ENCODE measurements at places on chromosomes 7 and 10. TPM values are rescaled to one million over a fixed set of nuclear protein-coding genes. Genes with fewer than 3 reads are reported as not detected.

PON1 gene
- not detected for total RNA-seq

- no peak overlapping the region for H3K4me3 ChIP-seq
- H3K4me1 ChIP-seq = peaks cover 32% of the 10 kb centered on the region
- no peak for DNase-seq
- no peaks in the 10 kb centered on the region for H3K27me3 ChIP-seq
Observed at GRCh38 chr7:85522070-85522469, 335.2 kb upstream of the SEMA3D start.

DNA sequence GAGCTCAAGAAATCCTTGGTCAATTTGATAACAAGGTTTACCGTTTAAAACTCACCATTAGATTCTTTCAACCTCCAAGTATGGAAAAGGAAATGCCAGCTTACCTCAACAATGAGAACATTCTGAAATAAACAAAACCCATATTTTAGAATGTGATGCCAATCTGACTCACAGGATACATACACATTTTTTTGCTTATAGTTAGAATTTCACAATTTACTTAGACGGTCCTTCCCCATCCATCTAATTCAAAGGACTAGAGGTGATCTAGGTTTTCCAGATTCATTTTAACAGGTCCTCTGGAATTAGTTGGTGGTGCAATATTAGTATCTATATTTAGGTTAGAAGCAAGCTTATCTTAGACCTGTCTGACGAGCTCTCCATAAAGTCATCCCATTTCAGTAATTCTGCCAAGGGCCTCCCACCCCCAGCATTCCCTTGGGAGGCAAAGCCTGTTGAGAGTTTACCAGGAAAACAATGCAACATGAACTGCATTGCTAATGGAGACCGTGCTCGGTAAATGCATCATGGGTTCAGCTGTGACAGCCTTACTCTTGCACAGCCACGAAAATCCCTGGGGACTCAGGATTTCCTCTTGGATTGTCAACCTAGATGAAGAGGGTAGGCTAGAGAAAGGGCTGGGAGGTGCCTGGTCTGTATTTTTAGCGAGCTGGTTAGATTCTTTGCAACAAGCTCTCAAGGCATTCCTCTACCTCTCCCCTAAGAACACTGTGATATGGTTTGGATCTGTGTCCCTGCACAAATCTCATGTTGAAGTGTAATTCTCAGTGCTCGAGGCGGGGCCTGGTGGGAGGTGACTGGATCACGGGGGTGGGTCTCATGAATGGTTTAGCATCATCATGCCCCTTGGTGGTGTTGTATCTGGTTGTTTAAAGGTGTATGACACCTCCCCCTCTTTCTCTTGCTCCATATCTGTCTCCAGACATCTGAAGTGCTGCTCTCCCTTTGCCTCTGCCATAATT is 93.8 kb downstream of the PRTFDC1 start:
- H3K4me3 ChIP-seq = peak overlapping the region; percentile 41
- DNase-seq = peak; percentile 50
- H3K27me3 ChIP-seq = no peaks in the 10 kb centered on the region
- H3K36me3 ChIP-seq = peaks cover 6% of the 10 kb centered on the region

- peaks cover 19% of the 10 kb centered on the region for H3K27me3 ChIP-seq
- H3K36me3 ChIP-seq = peaks cover 30% of the 10 kb centered on the region
- H3K4me3 ChIP-seq = peak overlapping the region; percentile 83
- peak overlapping the region; percentile 99 for H3K27ac ChIP-seq
- H3K4me1 ChIP-seq = peaks cover 49% of the 10 kb centered on the region
Observed at GRCh38 chr7:98286701-98287485, 5.4 kb downstream of the BRI3 start.

- H3K36me3 ChIP-seq = no peaks in the 10 kb centered on the region
- no peak overlapping the region for H3K27ac ChIP-seq
- H3K4me3 ChIP-seq = no peak overlapping the region
- peaks cover 14% of the 10 kb centered on the region for H3K4me1 ChIP-seq
- peaks cover 18% of the 10 kb centered on the region for H3K27me3 ChIP-seq
Observed at GRCh38 chr7:8130663-8131062, 131.3 kb downstream of the ICA1 start.

DNA sequence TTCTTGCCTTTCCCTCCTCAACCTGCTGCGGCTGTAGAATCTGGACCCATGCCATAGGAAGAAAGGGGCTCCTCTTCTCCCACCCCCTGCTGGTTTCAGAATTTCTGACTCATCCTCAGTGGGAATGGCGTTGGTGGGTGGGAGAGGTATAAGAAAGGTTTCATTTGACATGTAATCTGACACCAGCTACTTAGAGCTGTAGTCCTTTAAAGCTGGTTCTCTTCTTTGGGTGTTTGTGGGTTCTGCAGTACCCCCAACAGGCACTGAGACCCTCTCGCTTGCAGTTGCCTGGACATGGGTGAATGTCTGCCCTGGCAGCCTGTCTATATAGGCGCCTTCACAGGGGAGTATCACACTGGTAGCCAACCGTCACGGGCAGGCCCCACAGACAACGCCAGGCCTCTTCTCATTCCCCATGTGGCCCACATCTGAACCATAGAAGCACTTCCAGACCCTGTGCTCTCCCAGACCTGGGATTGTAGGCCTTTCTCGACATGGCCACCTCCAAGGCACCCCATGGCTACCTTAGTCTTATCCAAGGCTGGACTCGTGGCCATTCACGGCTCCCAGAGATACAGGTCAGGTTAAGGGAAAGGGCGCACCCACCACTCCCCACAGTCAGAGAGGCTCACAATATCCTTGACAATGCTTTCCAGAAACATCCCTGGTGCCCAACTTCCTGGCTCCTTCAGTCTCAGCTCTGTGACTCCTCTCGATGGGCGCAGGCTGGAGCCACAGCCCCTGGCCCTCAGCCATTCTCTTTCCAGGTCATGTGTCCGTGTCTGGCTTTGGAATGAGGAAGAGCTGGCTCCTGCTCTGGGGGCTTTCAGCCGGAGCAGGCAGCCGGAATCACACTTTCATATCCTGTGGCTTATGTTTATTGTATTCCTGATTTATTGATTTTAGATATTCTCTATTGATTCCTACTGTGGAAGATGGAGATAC is 17.5 kb downstream of the ZNF862 start:
- peaks cover 31% of the 10 kb centered on the region for H3K4me1 ChIP-seq
- H3K36me3 ChIP-seq = 0 out of 2 replicates have a peak, but pooled peaks cover 5% of the 10 kb centered on the region
- H3K27ac ChIP-seq = peak overlapping the region; percentile 20
- H3K4me3 ChIP-seq = no peak overlapping the region
- DNase-seq = peak; percentile 24

DNA sequence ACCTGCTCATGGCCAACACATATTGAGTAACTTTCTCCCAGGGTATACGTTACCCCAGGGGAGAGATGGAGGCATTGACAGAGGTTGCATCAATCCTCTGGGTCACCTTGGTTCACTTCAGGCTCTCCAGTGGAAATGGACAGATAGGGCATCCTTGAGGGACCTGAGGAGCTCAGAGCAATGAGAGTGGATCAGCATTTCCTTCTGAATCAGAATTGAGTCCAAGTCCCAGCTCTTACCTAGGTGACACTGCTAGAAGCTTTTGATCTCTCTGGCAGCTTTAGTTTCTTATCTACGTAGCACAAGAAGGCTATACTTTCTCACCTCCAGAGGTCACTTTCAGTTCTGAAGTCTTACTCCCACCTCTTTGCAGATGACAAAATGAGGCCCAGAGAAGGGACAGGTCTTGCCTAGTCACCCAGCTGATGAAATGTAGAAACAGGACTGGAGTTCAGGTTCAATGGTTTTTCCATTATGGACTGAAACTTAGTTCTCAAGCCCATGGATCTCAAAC is 35.2 kb downstream of the PANK1 start:
- peaks cover 7% of the 10 kb centered on the region for H3K4me1 ChIP-seq
- DNase-seq = no peak
- H3K27ac ChIP-seq = no peak overlapping the region
- H3K27me3 ChIP-seq = no peaks in the 10 kb centered on the region

DNA sequence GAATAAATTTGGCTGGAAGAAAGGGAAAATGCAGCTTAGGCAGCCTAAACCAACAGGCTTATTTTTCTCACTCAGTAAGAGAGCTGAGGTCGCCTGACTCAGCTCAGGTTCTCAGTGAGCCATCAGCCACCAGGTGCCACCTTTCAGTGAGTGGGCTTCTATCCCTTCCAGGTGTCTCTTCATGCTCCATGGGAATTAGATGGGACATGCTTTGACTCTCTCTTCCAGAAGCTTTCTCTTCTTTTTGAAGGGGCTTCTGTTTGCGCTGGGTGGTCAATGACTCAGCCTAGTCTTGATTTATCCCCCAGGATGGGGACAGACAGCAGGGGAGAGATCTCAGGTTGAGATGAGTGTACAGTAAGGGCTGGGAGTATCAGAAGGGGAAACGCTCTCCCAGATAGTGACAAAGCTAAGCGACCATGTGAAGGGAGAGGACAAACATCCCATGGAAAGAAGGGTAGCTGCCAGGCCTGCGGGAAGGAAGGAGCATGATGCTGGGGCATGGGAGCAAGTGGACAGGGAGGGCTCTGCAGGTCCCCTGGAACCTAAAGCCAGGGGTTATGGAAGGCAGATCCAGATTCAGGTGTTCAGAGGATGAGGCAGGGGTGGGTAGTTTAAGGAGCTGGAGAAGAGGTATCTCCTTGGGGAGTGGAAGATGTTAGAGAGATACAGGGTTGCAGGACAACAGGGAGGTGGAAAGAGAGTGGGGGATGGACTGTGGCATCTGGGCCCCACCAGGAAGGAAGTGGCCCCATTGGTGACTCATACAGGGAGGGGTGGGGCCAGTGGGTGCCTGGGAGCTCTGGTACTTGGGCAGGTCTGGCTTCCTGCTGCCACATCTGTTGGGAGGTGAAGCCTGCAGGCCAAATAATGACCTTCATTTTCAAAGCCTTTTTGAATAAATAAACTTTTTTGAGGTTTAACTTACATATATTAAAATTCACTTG is 32.5 kb downstream of the OGDH start:
- H3K4me1 ChIP-seq = peaks cover 51% of the 10 kb centered on the region
- H3K27me3 ChIP-seq = no peaks in the 10 kb centered on the region
- DNase-seq = peak; percentile 58
- peak overlapping the region; percentile 68 for H3K4me3 ChIP-seq
- peaks cover 6% of the 10 kb centered on the region for H3K36me3 ChIP-seq

All from HFFc6 (cell line).